ENCODE measurements at places on chromosomes 2 and 18. TPM values are rescaled to one million over a fixed set of nuclear protein-coding genes. Genes with fewer than 3 reads are reported as not detected.

INO80C gene
- 4.7 TPM for total RNA-seq

TRIM54 gene
- 0.17 TPM for total RNA-seq

RAB17 gene
- 11.9 TPM for total RNA-seq

CELF4 gene
- not detected for total RNA-seq

DNA sequence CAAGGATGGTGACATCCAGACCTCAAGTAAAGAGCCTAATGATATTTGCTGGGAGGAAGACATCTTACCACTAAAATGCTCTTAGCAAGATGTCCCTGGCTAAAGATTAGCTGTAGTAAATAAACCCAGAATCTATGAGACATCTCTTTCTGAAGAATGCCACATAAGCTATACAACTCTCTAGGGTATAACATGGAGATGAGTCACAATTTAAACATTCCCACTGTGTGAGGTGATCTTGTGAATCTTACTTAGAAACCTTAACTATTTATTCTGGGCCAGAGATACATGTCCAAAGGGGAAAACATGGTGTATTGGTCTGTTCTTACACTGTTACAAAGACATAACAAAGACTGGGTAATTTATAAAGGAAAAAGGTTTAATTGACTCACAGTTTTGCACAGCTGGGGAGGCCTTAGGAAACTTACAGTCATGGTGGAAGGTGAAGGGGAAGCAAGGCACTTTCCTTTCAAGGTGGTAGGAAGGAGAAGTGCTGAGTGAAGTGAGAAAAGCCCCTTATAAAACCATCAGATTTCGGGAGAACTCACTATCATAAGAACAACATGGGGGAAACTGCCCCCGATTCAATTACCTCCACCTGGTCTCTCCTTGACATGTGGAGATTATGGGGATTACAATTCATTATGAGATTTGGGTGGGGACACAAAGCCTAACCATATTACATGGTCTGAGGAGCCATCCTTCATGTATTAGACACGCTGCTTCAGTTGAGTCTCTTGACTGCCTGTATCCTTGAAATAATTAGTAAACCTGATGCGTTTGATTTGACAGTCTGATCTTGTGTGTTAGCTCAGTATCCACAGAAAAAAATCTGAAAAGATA is 17.1 kb downstream of the KRCC1 start:
- DNase-seq, result peak; percentile 95

DNA sequence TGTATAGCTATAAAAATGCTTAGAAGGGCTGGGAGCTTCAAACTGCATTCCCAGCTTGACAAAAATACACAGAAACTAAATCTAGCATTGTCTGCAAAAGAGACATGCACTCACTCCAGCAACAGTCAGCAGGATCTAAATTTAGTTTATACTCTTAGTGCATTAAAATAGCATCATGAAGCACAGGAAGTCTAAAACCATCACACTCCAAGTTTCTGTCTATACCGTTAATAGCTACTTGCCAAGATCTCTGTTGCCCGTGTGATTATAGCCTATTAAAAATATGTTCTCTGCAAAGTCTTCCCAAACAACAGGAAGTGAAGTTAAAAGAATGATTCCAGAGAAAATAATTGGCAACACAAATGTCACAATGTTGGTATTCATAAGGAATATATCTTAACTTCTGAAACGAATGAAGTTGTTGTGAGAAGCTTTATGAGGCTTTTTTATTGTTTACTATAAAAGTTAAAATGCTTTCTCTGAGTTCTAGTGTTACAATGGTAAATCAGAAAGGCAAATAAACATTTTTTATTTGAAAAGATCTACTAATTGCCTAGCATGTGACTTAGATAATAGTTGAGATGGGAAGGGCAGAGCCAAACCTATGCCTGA is 184.2 kb downstream of the ZNF385B start:
- DNase-seq, result no peak

DNA sequence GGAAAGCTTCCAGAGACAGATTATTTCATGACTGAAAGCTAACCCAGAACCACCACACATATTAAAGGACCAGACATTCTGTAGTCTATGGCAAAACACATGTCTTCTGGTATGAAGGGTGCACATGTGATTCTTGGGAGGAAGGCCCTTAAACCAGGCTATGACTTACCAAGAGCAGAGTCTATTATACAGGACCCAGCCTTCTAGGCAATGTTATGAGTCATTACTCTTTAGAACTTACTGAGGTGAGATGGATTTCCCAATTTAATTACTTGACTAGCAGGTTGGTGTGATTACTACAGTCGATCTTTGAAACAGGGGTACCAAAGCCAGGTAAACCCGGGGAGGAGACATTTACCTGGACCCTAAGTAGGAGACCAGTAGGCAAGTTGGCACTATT is 350.8 kb downstream of the TRIB2 start:
- DNase-seq, result peak; percentile 51

DNA sequence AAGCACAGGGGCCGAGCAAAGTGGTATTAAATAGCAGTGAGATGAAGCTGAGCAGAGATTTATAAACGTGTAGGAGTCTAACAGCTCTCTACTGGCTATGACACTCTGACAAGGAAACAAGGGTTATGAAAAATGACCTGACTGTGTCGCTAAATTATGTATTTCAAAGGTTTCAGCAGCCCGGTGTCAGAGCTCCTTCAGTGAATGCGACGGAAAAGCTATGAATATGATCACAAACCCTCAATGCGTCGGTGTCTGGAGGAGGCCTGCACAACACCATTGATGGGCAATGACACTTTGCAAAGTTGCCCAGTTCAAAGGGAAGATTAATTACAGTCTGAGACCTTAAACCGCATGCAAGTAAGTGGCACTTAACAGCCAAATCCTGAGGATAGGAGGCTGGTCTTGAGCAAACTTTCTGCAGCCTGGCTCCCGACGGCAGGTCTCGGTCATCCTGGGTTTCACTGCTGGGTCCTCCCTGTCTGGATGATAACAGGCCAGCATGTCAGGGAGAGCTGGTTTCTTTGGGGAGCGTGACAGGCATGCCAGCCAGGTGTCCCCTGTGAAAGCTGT is 615.1 kb upstream of the SALL3 start:
- no peak for DNase-seq

DNA sequence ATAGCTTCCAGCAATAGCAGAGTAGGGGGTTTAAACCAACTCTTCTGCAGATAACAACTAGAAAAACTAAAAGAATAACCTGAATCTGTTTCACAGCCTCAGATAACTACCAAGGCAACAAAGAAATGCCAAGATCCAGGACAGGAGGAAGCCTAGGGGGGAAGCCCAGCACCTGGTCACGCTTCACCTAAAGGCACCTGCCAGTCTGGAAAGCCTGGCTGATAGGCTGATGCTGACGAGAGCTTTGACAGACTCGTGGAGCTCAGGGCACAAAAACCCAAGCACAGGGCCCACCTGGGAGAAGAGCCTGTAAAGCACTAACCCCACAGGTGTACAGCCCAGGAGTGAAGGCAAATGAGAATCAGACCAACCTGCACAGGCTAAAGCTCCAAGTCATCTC is 22.6 kb downstream of the EIPR1 start:
- DNase-seq, result no peak

- DNase-seq, result no peak
Measured at GRCh38 chr2:150824118-150824517, 336.7 kb upstream of the RND3 start.

- DNase-seq, result peak; percentile 53
Measured at GRCh38 chr18:28735731-28736130, 558.8 kb upstream of the CDH2 start.

DNA sequence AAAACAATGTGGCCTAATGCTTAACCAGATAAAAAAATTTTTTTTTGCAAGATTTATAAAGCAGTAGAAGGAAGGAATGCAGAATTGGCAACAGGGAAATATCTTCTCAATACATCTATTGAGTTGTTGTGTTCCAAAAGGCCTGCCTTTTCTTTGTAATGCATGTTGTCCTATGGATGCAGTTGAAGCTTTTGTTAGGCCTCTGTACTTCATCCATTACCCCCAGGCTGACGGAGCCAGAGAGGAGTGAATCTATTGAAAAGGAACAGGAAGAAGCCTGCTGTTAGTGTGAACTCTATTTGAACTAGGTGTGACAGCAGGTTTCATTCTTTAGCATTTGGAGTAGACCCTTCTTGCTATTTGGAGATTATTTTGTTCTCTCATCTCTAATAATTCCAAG is 56.5 kb downstream of the MTX2 start:
- peak; percentile 24 for DNase-seq

GRCh38 chr2:42089340-42089925 is 41.6 kb downstream of the PKDCC start:
- peak; percentile 29 for DNase-seq

- DNase-seq, result peak; percentile 25
Measured at GRCh38 chr2:241445426-241445825, 63.0 kb downstream of the STK25 start.

Data from renal cortical epithelial cell (primary cell).